Calu3 (cell line): ENCODE measurements at places on chromosomes 1 and 21. TPM values are rescaled to one million over a fixed set of nuclear protein-coding genes. Genes with fewer than 3 reads are reported as not detected.

DNA sequence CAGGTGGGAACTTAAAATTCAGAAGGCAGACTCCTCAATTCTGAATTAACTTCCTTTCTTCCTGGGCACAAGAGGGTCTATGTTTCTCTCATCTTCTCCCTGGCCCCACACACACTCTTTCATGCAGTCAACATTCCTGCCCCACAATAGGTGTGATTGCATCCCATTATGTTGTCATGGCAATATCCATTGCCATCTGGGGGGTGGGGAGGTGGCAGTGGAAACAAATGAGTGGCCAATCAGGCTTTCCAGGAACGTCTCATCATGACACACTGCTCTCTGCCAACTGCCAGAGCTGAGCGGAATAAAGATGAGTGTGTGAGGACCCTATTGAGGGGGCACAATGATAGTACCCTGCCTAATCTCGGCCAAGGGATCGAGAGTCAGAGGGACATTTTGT lies 80.4 kb downstream of the KCND3 start:
- DNase-seq: no peak

DNA sequence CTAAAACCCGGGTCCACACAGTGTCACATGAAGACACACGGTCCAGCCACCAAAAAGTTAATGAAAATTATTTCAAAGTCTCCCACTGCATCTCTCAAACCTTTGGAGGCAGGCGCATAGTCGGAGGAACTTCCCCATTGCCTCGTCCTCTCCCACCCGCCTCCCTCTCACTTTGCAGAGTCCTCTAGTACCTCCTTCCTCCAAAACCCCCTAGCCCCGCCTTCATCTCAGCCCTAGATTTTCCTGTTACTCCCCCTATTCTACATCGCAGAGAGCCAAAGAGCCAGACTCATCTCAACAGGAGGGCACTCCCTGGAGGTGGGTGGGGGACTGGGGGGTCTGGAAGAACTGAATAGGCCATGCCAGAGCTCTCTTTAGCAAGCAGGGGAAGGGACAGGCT lies 79.3 kb downstream of the DISP3 start:
- no peak for DNase-seq

Gene FAM72C
- 8.3 and 8.4 TPM in 2 replicates for total RNA-seq

DNA sequence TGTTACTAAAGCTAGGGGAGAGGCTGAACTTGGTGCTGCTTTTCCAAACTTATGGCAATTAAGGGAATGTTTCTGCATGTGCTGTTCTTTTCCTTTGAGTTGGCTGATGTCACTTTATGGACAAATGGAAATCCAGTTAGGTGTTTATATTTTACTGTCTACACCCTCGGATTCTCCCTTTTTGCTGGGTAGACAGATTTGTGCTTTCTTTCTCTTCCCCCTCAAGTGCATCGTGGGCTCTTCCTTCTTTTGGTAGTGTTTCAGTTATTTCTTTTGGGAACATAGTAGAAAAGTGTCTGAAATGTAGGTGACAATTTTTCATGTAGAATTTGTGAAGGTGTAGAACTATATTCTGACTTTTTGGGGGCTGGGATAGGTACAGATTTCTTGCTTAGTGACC lies 22.9 kb downstream of the SYT14 start:
- DNase-seq: no peak

GRCh38 chr1:228753287-228753686 lies 18.0 kb downstream of the RHOU start:
- no peak for DNase-seq

Gene DCST1
- total RNA-seq: 0.17 TPM in 1 of 2 replicates, not detected in the other

Gene NUDT4B
- total RNA-seq: 0.78 and 1.7 TPM in 2 replicates

GRCh38 chr21:45051580-45052434 lies 22.6 kb upstream of the ADARB1 start:
- DNase-seq: no peak

GRCh38 chr1:113534130-113534817 lies 144.0 kb downstream of the MAGI3 start:
- DNase-seq: no peak

DNA sequence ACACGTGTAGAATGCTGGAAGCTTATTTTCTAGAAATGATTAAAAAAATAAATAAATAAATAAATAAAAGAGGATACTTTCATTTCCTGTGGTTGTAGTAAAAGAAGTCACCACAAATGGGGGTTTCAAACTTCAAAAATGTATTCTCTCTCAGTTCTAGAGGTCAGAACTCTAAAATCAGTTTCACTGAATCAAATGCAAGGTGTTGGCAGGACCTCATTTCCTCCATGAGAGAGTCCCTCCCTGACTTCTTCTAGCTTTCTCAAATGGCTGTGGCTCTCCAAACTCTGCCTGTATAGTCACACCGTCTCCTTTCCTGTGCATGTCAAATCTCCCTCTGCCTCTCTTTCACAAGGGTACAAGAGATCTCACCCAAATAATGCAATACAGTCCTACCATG lies 312.6 kb upstream of the CXADR start:
- DNase-seq: no peak

- no peak for DNase-seq
Observed at GRCh38 chr1:205534444-205534985, 30.0 kb downstream of the CDK18 start.

DNA sequence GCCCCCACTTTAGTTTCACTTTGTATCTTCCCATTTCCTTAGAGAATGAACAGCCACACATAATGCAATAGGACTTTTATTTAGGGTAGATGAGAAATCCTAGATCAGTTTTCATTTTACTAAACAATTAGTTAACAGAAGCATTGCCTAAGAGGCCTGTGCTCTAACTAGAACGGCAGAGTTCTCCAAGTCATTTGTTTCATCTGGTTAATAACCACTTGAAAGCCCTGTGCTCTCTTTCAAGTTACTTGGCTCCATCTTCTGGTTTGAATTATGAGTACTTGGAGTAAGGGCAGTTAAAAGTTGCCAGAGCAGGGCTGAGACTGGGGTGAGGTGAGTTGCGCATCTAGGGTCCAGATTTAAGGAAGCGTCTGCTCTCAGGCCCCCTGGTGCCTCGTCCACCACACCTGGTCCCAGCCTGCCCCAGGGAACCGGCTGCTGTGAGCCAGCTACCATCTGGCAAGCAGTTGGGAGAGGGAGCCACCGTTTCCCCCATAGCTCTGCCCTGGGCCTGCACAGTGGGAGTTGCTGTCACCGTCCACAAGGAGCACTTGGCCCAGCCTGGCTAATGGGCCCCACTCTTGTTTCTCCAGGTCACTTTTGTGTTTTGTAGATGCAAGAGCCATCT lies 18.1 kb upstream of the SLC44A3 start:
- DNase-seq: peak; percentile 38

Gene CNKSR1
- total RNA-seq: 28.1 and 30.6 TPM in 2 replicates

- no peak for DNase-seq
Observed at GRCh38 chr1:21827141-21827679, 15.1 kb downstream of the LDLRAD2 start.

Gene FALEC
- total RNA-seq: 0.71 TPM in 1 of 2 replicates, not detected in the other

Gene SLC30A2
- total RNA-seq: not detected in 2 replicates

DNA sequence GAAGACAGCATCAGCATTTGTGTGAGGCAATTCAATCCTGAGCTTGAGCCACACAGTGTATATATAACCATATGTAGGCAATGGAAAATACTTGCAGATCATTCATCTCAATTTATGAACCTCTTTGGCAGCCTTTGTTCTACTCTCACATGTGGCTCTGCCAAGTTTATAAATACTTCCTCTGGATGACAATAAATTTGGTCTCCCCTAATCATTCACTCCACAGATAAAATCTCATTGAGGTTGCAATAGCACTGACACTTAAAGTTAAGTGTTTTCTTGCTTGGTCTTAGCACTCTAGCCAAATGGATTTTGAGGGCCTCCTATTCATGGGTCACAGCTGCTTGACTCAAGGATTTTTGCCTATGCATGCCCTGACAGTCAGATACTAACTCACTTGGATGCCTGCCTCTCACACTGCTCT lies 136.6 kb upstream of the VANGL1 start:
- DNase-seq: no peak
